BJ (cell line): ENCODE measurements at places on chromosomes 3 and 15.

GRCh38 chr3:87082796-87083440, 92.0 kb upstream of the VGLL3 start:
- DNase-seq, result no peak

DNA sequence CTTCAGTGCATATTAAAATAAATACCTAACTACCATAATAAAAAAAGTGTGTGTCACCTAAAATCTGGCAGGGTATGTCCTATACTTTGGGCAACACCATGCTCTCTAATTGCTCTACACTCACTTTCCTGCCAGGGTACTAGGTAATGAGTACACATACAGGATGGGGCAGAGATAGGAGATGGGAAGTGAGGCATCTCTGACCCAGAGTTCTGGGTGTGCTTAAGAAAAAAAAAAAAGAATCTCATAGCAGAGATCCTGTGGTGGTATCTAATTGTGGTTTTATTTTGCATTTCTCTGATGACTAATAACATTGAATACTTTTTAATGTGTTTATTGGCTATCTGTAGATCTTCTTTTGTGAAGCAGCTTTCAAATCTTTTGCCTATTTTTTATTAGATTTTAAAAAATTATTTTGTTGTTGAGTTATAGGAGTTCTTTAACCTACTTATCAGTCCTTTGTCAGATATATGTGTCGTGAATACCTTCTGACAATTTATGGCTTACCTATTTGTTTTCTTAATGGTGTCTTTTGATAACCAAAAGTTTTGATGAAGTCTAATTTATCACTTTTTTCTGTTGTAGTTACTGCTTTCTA, 48.0 kb downstream of the EEFSEC start:
- DNase-seq, result no peak

DNA sequence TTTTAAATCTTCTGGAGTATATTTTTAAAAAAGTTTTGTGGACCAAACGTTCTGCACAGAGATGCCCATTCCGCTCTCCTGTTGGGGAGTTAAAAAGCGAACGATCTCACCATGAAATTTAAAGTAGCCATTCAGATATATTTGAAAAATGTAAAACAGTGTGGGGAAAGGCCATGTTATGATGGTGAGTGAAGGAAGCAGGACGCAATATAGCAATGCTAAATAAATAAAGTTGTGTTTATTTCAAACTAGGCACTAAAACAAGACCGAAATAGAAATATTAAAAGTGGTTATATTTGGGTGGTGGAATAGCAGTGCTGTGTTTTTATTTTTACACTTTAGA, 327 bp upstream of the CCDC13 start:
- DNase-seq, result no peak

DNA sequence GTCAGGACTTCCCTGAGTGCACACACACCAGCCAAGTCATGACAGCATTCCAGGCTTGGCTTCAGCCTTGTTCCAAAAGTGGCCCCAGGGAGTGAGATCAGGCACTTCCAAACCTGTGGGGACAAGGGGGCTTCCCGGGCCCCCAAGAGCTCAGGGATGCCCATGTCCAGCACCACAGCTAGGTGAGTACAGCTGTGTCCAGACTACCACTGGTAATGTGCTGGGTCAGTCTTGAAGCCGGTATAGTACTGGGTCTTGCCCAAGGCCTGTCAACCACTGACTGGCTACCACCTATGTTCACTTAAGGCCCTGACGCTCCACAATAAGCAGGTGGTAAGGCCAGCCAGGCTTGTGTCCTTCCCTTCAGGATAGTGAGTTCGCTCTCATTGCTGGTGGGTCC, 249.3 kb downstream of the UNC13C start:
- DNase-seq, result no peak

DNA sequence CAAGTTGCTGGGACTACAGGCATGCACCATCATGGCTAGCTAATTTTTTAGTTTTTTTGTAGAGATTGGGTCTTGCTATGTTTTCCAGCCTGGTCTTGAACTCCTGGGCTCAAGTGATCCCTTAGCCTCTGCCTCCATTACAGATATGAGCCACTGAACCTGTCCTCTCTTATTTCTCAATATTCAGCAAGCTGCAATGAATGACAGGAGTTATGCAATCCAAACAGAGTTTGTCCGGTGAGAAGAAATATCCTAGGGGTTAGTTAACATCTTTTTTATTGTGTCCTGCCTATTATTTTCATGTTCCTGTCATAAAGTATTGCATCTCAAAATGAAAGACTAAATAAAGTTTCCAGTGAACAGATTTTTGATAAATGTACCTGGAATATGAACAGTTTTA, 1161.4 kb downstream of the OTOL1 start:
- DNase-seq, result no peak

GRCh38 chr3:132726341-132726823, 4.2 kb upstream of the NPHP3 start:
- DNase-seq, result no peak

GRCh38 chr3:44130249-44130648, 111.4 kb upstream of the TOPAZ1 start:
- no peak for DNase-seq
